Activated gamma-delta T cell treated with Interleukin-2 at 50 U/mL for 16 hours (primary cell): ENCODE measurements at places on chromosomes 13 and 19.

DNA sequence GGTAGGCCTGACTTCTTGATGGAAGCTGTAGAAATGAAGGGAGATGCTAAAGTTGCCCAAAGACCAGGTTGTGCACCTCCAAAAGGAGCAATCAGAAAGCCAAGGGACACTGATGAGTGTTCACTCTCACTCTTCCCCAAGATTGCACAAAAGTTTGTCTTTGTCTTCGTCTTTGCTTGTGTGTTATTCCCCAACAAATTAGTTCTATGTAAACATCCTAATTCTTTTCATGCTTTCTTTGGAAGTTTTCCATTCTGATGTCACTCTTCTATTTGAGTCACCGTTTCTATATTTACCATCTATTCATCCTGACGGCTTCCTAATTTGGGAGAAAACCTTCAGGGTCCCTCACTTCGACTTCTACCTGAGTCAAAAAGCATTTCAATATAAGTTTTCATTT is 3.7 kb upstream of the TMEM272 start:
- DNase-seq, result no peak

DNA sequence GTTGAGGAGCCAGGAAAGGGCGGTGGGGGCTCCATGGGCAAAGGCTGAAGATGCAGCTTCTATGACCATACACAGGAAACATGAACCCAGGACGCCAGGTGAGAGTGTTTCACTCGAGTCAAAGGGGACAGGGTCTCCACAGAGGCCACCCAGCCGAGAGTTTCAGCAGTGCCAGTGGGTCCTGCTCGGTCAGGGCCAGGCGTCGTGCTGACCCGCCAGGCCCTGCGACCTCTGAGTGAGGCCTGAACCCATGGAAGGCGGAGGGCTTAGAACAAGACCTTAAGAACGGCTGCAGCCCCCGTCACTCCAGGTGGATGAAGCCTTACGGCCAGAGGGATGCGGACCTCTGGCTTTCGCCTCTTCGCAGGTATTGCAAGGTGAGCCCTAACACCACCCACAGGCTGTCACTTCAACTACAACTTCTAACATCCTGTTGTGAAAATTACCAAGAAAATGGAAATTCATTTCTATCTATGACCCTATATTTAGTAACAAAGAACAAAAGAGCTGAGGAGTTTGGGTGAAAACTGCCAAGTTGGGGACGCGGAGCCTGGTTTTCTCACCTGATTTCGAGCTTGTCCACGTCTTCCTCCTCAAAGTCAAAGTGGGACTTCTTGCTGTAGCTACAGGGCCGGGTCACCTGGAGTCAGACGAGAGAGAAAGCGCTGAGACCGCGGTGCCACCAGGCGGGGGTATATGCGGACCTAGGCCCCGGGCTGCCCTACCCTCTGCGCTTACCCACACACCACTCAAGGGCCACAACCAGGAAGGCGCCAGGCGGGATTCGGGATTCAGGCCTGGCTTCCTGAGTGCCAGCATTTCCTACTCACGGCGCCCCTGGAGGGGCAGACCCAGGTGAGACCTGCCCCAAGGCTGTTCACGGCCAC is 50.1 kb upstream of the C13orf46 start:
- DNase-seq, result no peak

- no peak for DNase-seq
Observed at GRCh38 chr13:61918841-61919240, 503.2 kb upstream of the PCDH20 start.

- DNase-seq, result no peak
Observed at GRCh38 chr19:7815325-7815724, 14.7 kb upstream of the EVI5L start.

GRCh38 chr13:106522112-106522705 is 13.3 kb downstream of the EFNB2 start:
- no peak for DNase-seq

DNA sequence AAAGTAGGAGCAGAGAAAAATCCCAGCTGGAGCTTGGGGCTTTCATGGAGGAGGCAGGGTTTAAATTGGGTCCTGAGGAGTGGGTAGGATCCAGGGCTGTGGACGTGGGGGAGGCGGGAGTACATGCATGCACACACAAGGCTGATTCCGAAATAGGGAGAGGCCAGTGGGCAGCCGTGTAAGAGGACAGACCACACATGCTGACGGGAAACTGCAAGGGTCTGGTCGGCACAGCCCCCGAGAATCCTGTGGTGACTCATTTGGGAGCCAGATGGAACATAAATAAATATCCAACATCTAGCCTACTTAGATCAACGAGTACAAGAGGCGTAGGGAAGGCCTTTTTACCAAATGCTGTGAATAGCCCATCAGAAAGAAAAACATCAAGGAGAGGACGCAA is 216.3 kb upstream of the ZNF507 start:
- DNase-seq, result no peak

GRCh38 chr13:72834601-72835000 is 52.7 kb downstream of the PIBF1 start:
- no peak for DNase-seq

DNA sequence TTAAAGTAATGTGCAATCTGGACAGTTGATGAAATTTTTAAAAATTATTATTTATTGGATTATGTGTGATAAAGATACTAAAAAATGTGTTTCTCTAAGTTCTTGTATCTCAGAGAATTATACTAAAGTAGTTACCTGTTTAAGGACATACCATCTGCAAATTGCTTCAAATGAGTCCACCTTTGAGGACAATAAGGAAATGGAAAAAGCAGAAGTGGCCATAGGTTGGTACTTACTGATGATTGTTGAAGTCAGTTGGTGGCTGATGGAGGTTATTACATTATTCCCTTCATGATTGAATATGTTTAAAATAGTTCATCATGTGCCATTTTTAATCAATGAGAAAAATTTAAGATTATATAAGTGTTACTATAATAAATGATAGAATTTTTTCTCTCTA is 367.0 kb downstream of the MYO16 start:
- DNase-seq, result no peak
